SK-N-SH treated with all-trans-retinoic acid at 6 μM for 48 hours (cell line): ENCODE measurements at places on chromosomes 7 and 10.
A peak's percentile ranks its signal among the peaks of the same experiment; 100 is the strongest.

DNA sequence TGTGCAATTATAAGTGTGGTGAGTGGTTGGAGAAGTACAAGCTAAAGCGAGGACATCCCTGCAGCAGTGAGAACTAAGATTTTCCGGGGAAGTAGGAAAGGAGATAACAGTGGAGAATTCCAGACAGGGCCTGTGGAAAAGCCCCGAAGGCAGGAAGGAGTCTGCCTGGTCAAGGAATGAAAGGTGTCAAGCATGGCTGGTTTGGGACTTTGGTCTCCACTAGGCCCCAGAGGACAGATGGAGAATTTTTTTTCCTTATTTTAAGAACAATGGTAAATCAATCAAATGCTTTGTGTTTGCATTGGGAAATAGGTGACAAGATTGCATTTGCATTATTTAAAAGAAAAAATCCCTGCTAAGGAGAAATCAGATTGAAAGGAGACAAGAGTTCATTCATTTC, 3.2 kb upstream of the CEP55 start:
- no peak for ATAC-seq

DNA sequence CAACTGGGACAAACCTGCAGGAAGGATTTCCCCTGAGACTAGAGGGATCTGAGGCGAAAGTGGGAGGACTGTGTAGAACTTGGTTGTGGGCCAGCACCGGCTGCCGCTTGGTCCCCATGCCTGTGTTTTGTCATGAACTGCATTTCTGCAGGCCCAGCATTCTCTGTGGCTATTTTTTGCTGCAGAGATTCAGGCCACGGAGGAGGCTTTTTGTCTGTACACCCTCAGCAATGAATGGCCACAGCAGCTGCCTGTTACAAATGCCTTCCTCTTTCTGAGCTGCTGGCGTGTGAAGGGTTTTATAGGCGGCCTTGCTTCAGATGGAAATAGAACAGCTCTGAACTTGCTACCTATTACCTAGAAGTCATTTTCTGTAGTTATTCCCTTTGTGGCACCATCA, 164.4 kb downstream of the SH2D4B start:
- ATAC-seq: no peak

DNA sequence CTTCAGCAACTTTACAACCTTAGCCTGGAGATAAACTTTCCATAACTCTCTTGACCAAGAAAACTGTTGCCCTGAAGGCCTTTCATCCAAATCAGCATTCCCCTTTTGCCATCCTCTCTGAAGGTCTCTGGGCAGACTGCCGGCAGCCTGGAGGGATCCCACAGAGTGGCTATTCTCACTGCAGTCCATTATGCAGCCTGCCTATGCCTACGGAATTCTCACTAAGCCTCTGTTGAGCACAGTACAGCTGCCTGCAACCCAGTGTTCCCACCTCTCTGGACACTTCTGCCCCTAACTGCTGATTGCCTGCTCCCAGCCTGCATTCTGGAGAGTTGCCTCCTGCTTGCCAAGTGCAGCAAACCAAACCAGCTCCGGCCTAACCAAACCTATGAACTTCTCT, 548.9 kb upstream of the STEAP1 start:
- ATAC-seq: no peak

DNA sequence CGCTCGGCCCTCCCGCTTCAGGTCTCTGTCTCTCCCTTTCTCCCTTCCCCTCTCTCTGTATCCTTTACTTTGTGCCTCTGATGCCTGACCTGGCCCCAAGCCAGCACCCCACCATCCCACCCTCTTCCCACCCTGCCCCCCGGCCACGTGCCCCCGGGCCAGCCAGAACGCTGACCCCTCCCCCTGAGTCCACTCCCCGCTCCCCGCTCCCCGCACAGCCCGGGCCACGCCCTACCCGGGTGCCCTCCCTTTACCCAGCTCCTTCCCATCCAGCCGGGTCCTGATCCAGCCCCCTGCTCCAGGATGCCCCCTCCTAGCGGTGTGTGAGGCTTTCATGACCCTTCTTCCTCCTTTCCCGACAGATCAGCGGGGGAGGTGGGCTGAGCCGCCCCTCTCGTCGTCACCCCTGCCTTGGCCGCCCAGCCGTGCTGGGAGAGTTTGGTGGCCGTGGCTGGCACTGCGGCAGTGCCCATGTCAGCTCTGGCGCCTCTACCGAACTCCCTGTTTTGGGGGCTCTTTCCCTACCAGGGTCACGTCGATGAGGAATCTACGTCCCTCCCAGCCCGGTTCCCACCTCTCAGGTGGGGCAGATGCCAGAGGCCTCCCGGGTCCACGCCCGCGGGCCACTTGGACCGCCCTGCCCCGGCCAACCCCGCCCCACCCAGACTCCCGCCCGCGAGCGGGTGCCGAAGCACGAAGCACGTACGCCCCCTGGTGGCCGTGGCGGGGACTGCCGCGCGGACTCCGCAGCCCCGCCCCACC, 127.4 kb downstream of the UBE2H start:
- ATAC-seq: peak; percentile 87

GRCh38 chr7:149621776-149622175, 124.2 kb upstream of the ZNF746 start:
- no peak for ATAC-seq

- ATAC-seq: no peak
These were observed 54.9 kb upstream of the ELN start for GRCh38 chr7:73973091-73973490.

GRCh38 chr7:86911659-86912058, 147.8 kb downstream of the ELAPOR2 start:
- no peak for ATAC-seq

GRCh38 chr7:48255046-48255445, 83.8 kb downstream of the ABCA13 start:
- ATAC-seq: no peak

DNA sequence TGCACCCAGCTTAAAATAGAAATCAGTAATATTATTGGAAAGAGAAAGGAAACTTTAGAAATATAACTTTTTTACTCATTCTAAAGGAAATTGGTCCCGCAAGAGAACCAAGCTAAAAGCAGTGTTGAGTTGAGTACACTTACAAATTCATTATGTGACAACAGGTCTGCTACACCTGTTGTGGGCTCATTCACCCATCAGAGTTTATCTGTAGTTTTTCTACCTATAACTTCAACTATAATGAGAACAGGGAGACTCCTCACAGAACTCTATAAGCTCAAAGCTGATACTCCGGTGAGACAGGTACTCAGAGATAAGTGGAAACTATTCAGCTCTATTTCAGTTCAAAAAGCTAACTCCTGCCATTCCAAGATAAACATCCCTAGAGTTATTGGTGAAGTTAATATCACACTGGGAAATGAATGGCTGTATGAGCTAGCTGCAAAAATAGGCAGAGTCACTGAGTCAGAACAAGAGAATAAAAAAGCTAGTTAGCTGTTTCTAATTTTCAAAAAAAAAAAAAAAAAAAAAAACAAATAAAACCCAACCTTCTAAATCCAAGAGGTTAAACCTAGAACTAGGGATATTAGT, 121.3 kb downstream of the PPP1R3A start:
- no peak for ATAC-seq

GRCh38 chr7:116583653-116584052, 58.8 kb downstream of the CAV1 start:
- ATAC-seq: peak; percentile 6; the same call in 1 of the 3 replicates

- ATAC-seq: peak; percentile 32
These were observed 1.1 kb downstream of the DDIT4 start for GRCh38 chr10:72274730-72275350.

- ATAC-seq: no peak
These were observed 168.5 kb upstream of the TCERG1L start for GRCh38 chr10:131480066-131480465.

DNA sequence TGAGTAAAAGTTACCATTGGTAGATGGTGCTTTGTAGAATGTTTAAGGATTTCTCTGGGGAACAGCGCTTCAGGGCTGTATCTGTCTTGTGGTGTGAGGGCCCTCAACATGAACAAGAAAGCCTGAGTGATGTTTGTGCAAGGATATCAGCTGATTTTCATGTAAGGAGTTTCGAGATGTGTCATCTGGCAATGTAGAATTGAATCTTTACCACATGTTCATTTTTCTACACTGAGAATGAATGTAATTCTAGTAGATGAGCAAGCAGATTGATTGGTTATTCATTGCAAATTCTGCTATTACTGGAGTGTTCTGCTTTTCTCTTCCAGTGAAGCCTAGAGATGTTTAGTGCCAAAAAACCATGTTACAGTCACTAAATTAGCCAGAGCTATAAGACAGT, 87.7 kb downstream of the ST7 start:
- no peak; the same call in 2 of the 3 replicates for ATAC-seq

DNA sequence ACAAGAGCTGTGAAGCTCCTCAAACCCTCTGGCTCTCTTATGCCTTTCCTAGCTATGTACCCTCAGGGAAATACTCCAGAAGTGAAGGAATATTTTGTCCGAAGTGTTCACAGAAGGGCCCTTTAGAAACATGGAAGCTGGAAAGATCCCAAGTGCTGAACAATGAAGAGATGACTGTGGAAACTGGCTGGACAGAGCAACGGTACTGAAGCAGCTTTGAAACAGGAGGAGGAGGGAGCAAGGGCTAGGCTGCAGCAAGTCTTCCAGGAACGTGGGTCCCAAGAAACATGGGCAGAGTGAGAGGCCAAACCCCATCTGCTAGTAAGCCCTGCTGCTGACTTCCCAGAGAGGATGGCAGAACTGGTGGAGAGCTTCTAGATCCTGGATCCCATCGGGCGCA, 3.0 kb upstream of the PSAP start:
- ATAC-seq: no peak

DNA sequence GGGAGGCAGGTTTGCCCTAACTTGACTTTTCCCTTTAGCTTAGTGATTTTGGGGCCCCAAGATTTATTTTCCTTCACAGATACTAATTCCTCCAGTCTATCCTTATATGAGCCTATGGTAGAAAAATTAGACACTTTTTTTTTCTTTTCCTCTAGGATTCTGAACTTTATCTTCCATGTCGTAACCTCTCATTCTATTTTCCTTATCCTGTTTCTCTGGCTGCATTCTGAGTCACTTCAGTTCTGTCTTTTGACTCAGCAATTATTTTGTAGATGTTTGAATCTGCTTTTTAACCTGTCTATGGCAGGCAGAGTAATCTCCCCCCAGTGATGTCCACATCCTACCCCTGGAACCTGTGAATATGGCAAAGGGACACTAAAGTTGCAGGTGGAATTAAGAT, 7.1 kb upstream of the NOD1 start:
- no peak for ATAC-seq

DNA sequence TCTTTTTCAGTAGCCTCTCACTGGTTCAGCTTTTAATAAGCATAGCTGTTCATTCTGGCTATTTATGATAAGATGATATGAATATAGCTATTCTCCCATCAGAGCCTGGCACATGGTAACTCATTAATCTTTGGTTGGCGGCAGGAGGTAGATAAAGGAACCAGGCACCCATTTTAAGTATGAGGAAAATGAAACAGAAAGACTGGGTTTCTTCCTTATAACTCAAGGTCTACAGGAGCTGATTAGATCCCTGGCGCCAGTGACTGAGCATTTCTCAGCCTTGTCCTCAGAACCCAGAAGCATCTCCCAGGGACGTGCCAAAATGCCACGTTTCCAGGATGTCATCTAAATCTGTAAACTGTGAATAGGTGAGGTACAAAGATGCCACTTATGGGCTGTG, 141.9 kb downstream of the TCF7L2 start:
- ATAC-seq: no peak

- ATAC-seq: peak; percentile 90
These were observed 826 bp downstream of the CHPF2 start for GRCh38 chr7:151232917-151233701.

GRCh38 chr10:62746951-62747729, 57.4 kb upstream of the ADO start:
- no peak for ATAC-seq

DNA sequence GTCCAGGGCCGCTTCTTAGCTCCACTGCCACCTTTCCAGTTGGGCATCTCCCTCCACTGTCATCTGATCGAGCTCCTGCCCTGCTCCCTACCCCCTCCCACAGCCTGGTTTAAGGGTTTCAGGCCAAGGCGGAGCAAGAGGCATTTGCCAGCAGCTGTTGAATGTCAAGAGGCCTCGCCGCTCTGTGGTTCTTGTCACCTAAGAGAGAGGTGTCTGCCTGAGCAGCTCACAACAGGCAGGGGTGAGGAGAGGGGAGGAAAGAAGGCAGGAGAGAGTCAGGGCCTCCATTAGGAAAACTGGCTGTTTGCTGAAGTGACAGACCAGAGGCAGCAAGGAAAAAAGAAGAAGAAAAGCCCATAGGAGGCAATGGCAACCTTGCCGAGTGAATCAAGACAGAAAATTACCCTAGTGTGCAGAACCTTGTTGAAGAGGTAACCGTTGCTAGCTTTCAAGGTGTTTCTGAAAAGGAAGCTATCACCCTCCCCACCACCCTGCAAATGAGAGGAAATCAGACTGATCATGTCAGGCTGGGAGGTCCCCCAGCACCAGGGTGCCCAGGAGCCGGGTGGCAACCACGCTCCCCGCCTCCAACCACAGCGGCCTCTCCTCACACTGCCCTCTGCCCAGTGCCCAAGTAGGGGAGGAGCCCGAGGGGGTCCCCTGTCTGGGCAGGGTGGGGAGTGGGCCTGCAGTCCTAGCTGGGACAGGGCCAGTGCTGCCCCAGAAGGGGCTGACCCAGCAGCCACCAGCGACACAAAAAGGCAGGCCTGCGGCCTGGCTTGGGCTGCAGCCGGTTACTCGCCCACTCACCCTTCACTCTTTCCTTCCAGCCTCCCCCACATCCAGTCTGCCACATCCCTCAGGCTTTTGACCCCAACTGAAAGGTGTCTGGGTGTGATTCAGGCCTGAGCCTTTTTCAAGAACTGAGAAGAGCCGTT, 7.1 kb downstream of the GATA3 start:
- peak; percentile 1; the same call in 2 of the 3 replicates for ATAC-seq

GRCh38 chr10:126508535-126509040, 120.3 kb upstream of the ADAM12 start:
- ATAC-seq: no peak

DNA sequence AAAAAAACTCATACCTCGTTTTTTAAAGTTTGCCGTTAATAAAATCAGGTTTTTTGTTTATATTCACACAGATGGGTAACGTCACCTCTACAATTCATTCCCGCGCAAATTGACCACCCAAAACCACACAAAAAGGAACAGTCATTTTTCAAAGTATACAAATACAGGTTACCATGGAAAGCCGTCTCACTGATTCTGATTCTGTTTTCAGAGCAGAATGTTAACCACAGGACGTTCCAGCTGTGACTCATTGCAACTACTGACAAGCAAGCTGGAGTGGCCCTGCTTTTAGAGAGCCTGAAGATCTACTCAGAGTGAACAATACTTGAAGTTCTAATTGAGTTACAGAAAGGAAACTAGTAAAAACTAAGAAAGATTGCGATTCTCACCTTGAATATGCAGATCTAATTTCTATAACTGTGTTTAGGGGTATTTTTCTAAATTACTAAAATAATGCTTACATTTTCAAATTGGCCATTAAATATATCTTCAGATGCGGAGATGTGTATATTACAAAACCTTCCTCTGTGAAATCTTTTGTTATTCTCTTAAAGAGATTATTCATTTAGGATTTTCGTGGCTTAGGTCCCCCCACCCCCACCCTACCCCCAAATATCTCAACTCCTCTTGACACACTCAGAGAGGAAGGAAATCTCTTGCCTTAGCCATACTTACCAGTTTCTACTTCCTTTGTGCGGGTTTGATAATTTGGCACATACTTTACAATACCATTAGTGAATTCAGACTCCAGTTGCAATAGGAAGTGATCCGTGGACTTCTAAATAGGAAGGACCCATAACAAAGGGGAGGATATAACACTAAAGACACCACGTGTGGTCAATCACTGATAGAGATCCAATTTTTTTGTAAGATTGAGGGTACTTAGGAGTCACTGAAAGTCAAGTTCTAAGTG, 106.0 kb downstream of the CUBN start:
- ATAC-seq: peak; percentile 85

GRCh38 chr7:81300753-81301152, 381.9 kb upstream of the SEMA3C start:
- no peak for ATAC-seq

GRCh38 chr7:53609185-53609584, 573.8 kb downstream of the POM121L12 start:
- ATAC-seq: no peak
